ENCODE measurements at places on chromosomes 4 and X.
A peak's percentile ranks its signal among the peaks of the same experiment; 100 is the strongest.

DNA sequence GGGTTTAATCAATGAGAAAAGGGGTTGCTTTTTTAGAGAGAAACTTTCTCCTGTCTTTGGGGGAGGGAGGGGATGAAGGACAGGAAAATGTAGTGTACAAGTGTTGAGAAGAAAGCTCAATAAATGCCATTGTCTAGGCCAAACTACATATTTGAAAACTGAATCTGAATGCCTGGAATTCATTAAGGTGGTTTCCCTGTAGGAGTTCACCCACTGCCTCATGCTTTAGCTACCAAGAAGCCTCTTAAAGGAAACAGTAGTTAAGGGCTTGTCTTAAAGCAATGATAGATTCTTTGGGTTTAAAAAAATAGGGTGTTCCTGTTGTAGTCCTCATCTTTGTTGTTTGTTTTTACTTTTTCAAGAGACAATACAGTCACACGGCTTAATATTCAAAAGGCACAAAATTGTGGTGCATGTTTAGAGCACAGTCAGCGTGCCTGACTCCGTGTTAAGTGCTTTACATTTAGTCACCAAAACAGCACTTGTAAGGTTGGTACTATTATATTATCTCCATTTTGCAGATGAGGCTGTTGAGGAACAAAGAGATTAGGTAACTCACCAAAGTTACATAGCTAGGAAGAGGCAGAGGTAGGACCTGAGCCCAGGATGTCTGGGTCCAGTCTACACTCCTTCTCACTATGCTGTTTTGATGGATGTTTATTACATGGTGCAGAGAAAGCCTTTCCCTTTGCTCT is 46.0 kb downstream of the FNIP2 start:
- DNase-seq, result no peak

DNA sequence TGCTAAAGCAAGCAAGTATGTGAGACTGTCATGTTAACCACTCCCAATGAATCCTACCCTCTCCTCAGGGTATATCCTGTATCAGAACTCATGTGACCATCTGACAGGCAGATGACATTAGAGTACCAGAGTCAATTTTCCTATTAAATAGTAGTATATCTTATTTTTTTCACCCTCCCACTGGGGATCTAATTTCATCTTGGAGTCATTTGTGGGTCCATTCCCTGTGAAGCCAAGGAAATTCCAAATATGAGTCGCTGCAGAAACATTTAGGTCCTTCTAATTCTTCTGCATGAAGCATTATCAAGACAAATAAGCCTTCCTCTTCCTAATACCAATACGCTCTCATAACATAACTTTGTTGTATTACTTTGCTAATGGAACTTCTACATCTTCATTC is 52.2 kb upstream of the BLTP1 start:
- DNase-seq, result no peak

DNA sequence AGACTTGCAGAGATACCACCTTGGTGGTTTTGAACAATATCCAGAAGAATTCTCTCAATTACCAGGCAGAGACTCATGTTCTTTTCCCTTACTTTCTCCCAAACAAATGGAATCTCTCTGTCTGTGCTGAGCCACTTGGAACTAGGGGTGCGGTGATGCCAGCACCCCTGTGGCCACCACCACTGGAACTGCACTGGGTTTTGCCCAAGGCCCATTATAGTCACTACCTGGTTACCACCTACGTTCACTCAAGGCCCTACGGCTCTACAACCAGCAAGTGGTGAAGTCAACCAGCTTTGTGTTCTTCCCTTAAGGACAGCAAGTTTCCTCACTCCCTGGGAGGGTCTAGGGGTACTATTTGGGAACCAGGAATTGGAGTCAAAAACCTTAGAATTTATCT is 1183.7 kb downstream of the FSTL5 start:
- DNase-seq, result no peak

GRCh38 chr4:185322803-185323202 is 72.9 kb downstream of the LRP2BP start:
- DNase-seq, result no peak

GRCh38 chr4:26485684-26486083 is 4.6 kb downstream of the CCKAR start:
- no peak for DNase-seq

- no peak for DNase-seq
Observed at GRCh38 chrX:106484233-106484632, 127.5 kb upstream of the RADX start.

DNA sequence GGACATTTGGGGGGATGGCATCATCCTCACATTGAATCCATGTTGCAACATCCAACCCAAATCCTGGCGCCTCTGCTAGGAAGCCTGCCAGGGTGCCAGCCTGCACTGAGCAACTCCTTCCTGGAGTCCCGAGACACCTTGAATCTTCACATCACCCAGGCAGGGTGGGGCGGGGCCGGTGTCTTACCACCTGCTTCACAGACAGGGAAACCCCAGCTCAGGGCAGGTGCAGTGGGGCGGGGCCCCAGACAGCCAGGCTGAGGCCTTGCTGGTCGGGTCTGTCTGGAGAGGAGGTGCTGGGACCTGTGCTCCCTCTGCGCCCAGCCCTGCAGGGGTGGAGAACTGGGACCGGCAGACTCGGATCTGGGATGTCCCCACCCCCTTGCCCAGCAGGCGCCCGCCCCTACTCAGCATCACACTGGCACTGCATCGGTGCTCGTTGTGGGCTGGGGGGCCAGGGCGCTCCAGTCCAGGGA is 31.5 kb upstream of the HTRA3 start:
- no peak for DNase-seq

GRCh38 chr4:142284402-142285221 is 561.5 kb downstream of the INPP4B start:
- no peak for DNase-seq

DNA sequence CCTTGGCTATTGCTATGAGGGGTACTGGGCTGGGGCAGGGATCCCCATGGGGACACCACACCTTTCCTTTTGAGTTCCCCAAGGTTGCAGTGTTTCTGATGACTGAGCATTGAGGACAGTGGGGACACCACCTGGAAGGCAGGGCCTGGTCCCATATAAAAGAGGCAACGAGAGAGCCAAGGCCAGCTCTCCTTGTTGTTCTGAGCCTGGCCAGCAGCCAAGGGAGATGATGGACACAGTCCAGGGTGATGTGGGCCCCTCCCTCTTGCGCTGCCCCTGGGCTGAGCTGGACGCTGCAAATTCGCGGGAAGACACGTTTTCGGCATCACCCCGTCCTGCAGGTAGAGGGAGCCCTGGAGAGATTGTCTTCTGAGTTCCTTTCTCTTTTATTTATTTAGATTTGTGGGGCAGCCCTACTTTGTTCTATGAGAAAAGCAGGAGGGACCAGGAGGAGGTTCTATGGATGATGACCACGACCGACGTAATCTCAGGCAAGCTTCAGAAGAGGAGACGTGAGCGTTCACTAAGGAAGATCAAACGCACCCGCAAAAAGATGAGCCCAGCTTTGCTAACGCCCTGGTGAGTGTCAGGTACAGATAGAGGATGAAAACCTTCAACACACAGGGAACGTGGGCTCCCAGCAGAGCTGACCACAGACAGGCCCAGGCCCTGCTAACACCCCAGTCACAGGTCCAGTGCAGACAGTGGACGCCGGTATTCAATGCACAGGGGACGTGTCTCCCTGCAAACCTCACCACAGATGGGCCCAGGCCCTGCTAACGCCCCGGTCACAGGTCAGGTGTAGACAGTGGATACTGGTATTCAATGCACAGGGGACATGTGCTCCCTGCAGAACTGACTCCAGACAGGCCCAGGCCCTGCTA is 97.4 kb downstream of the SHOX start:
- no peak for DNase-seq

DNA sequence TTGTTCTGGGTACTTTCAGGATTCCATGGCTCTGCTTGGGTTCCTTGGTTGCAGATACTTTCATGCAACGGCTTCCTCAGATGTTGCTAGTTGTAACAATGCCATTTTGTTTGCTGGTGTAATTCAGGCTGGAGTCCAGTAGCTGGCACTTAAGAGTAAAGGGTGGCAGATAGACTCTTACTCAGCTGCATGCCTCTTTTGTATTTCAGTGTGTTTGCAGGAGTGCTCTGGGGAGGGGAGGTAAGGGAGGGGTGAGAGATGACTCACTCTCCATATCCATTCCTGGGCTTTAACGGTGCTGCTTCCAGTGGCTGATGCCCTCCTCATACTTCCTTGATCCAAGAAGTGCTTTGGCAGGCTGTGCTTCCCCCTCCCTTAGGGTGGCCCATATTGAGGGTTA is 155.2 kb downstream of the ZNF330 start:
- no peak for DNase-seq

- no peak for DNase-seq
Observed at GRCh38 chrX:421646-422391, 35.1 kb upstream of the PPP2R3B start.

DNA sequence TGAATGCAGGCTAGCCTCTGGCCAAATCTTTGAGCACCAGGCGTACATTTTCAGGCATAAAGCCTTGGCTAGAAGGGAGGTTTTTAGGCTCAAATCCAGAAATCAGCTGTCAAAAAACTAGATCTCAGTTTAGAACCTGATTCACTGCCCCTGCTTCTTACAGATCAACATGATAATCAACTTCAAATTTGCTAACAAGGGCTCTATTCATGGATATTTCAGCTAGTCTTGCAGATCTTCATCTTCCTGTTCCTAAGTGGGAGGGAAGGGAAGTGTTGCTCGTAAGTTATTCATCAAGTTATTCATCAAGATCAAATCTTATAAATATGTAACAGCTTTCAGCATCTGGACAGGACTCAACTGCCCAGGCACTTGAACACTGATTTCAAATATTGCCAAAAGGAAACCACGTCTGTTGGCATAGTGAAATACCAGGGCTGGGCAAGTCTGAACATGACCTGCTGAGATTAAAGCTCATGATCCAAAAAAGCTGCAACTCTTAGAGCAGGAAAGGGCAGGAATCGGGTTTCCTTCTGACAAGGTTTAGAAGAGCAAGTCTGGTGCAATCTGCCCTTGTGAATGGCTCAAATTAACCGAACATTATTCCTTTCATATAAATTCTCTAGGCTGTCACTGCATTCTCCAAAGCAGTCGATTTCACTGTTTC is 200.3 kb downstream of the PDGFC start:
- DNase-seq, result peak; percentile 20

DNA sequence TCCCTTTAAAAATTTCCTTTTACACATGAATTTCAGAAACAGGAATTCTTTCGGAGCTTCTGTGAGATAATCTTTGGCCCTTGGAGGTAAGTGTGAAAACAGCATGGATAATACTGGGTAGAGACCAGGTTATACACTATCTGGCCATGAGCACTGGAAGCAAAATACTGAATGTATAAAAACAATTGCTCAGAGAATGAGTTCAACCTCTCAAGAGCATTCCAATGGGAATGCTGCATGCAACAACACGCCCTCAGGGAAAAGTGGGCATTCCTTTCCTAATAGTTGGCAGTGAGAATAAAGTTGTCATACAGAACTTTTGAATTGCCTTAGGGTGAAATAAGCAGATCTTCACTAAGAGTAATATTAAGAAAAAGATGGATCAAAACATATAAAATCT is 574.8 kb upstream of the DIPK2B start:
- no peak for DNase-seq

DNA sequence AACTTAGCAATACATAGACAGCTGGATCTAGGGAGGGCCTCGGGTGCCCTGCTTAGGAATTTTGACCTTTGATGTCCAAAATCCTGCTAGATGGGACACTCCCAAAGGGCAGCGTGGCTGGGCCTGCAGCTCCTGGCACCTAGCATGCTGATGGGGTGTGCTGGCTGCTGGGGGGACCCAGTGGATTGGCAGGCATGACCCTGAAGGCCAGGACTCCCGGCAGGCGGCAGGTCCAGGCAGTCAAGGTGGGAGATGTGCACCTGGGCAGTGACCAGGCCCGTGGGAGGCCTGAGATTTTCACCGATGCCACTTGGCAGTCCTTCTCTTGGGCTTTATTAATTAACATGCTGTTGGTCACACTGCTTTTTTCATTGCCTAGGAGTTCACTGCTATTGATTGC is 84.3 kb downstream of the PSAPL1 start:
- DNase-seq, result no peak

DNA sequence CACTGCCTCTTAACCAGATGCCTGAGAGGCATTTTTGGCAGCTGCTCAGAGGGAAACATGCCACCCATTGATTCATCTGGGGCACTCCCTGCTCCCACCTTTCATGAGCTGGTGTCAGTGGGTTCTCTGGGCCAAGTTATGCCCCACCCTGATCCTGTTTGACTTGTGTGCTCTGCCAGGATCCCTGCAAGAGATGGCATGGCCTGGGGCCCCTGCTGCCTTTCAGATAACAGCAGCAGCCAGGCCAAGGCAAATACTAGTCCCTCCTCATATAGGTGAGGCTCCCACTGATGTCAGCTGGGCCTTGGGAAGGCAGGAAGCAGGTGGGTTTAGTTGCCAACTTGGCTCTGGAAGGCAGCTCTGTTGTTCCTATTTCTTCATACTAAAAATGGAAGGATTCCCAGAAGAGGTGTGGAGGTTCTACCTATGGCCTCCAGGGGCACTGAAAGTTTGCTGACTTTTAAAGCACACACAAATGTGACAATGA is 192.9 kb upstream of the RBPJ start:
- no peak for DNase-seq

GRCh38 chr4:102823464-102823863 is 3.9 kb downstream of the UBE2D3 start:
- no peak for DNase-seq

DNA sequence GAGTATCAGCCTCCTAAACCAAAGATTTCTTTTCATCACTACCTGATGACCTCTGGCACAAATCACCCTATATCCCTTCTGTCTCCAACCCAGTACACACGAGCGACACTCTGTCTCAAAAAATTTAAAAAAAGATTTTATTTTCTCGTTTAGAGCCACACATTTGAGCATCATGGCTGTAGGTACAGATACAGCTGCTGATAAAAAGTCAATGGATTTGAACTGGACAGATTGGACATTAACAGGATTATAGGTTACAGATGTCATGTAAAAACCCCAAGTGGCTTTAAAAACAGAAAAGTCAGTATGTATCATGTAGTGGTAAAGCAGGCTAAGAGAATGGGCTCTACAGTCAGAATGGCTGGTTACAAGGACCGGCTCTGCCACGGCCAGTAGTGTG is 171.1 kb downstream of the SCFD2 start:
- no peak for DNase-seq

DNA sequence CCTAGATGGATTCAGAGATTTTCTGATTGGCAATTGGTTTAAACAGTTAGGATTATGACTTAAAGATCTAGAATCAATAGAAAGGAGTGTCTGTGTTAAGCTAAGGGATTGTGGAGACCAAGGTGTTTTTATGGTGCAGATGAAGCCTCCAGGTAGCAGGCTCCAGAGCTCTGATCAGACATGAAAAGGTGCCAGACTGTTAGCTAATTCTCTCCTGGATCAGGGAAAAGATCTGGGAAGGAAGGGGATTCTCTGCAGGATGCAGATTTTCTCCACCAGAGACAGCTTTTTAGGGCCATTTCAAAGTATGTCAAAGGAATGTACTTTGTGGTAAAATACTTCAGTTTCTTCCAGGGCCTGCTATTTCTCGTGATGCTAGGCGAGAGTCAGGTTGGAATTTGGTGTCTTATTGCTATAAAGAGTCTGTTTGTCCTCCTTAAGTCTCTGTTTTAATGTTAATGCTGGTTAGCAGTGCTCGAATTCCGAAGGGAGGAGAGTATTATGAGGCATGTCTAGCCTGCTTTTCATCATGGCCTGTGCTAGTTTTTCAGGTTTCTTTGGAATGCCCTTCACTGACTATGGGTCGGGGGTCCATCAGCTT is 12.0 kb upstream of the GPR78 start:
- no peak for DNase-seq
